Non-pigmented ciliary epithelial cell (primary cell): ENCODE measurements at places on chromosomes 5 and 9.

DNA sequence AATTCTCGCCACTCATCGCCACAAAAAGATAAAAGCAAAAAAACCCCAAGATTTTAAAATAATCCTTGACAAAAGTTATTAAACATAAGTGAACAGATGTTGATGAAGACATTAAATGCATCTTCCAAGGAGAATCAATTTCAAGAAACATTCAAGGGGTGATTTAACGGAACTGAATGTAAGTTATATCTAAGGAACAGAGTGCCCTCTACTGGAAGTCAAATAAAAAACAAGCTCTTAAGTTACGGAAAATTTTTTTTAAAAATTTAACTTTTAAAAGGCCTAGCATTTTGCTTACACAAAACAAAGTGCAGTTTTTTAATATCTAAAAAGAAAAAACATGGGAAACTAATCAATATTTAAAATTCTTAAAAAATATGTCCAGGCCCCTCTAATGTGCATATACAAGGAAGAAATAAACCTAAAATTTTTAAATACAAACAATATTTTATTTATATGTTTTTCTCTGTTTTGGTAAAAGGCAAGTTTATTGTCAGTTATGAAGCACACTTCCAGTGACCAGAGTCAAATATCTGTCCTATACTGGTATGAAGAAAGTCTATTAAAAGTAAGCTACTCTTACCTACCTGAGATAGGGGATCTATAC, 28.0 kb downstream of the TEX10 start:
- no peak for DNase-seq

DNA sequence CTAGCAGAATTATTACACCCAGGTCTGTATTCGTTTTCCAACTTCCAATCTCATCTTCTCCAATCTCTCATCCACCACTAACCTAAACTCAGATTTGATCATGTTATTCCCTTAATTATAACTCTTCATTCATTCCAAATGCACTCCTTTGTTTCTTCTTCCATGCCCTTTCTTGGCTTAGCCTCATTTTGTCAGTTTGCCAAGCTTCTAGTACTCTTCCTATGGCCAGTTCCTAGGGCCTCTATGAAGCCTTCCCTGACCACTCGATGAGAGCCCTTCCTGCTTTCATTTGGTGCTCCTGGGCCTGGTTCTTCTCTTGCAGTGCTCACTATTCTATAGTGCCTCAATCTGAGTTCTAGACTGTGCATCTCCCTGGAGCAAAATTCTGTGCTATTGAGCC, 5.8 kb downstream of the FAM219A start:
- no peak for DNase-seq

- DNase-seq, result peak; percentile 57
Observed at GRCh38 chr5:59174248-59174844, 591.5 kb downstream of the RAB3C start.

- no peak for DNase-seq
Observed at GRCh38 chr9:19138084-19138483, 10.8 kb upstream of the PLIN2 start.

DNA sequence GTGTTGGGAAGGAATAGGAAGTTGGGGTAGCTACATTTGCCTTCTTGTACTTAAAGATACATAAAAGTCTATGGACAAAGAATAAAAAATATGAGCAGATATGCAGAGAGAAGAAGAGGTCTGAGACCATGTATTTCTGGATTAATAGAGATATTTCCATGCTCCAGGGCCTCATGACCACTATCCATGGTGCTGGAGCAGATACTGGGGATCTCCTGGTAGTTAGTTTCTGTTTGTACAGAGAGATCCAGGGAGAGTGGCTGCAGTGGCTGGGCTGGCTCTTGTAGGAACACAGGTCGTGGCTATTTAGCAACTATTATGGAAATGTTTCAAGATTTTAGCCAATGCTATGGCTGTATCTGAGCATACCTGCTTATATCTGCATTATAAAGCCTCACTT, 184.2 kb upstream of the TMEM161B start:
- no peak for DNase-seq

GRCh38 chr5:87850843-87851242, 417.8 kb downstream of the TMEM161B start:
- no peak for DNase-seq

DNA sequence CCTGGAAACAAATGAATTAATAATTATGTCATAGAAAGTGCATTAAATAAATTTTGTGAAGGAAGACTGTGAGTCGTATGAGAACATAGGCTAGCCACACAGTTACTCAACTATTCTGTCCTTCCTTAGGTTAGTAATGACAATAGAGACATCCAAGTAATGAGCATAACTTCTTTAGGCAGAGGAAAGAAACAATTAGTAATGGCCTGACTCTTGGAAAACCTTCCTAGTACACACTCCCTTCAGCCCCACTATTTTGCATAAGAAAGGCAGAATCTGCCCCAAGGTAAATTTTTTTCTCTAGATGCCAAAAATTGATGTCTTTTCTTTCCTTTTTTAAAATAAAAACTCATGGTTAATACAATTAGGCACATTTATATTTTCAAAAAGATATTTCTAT, 1619.0 kb upstream of the WWC1 start:
- no peak for DNase-seq

GRCh38 chr9:135341612-135342169, 137.9 kb upstream of the PPP1R26 start:
- no peak for DNase-seq

GRCh38 chr5:173056783-173057061, 570 bp downstream of the CREBRF start:
- no peak for DNase-seq

DNA sequence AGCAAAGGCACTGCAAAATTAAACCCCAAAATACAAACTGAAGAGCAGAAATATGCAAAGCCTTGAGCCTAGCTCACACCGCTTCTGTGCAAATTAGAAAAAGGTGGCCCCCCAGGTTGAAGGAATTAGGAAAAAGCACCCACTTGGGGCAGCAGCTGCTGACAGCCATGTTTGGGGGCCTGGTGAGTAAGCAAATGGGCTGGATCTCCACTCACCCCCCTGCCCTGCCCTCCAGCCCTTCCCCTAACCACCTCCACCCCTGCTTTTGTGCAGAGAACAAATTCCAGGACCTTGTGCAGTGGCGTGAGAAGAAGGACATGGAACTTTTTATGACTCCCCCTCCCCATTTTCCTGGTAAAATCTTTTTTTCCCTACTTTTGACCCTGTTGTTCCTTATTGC, 92.0 kb upstream of the DNAH5 start:
- DNase-seq, result no peak

- DNase-seq, result no peak
Observed at GRCh38 chr5:37896159-37896558, 56.3 kb upstream of the GDNF start.

DNA sequence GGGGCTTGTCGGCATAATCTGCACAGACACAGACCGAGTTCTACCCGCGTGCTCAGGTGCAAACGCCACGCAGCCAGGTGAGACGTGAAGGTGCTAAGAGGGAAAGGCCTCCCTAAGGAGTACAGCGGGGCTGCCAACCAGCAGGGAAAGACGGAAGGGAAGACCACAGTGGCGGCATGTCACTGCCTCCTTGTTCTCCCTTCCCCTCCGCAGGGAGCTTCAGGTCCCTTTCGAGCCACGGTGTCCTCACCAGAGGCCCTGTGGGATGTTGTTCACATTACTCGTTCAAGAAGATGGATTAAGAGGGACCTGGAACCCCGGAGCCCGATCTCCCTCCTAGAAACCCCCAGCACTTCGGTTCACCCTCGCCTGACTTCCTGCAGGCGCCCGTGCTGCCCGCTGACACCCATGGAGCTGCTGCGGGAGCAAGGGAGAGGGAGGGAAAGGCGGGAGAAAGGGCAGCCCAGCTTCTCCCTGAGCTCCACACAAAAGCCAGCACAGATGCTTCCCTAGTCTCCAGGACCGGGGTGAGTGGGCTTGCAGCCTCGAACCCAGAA, 686 bp downstream of the BRD9 start:
- no peak for DNase-seq

- no peak for DNase-seq
Observed at GRCh38 chr9:104088416-104088815, 5.7 kb upstream of the SMC2 start.

DNA sequence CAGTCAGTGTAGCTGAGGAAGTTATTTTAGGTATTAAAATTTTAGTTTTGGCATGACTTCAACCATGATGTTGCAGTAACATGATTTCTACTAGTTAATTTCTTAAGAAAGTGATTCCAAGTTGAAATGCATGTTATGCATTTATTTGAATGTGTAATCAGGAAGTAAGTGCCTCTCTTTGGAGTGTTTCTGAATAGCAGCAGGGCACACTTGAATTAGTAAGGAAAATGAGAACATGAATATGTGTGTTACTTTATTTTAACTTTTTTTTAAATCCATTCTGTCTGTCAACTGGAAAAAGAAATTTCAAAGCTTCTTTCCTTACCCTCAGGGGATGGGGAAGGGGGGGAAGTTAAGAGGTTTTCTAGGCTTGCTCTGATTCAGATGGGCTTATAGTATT, 40.4 kb downstream of the CTNNA1 start:
- no peak for DNase-seq

- DNase-seq, result no peak
Observed at GRCh38 chr5:153421676-153422075, 68.8 kb upstream of the GRIA1 start.

DNA sequence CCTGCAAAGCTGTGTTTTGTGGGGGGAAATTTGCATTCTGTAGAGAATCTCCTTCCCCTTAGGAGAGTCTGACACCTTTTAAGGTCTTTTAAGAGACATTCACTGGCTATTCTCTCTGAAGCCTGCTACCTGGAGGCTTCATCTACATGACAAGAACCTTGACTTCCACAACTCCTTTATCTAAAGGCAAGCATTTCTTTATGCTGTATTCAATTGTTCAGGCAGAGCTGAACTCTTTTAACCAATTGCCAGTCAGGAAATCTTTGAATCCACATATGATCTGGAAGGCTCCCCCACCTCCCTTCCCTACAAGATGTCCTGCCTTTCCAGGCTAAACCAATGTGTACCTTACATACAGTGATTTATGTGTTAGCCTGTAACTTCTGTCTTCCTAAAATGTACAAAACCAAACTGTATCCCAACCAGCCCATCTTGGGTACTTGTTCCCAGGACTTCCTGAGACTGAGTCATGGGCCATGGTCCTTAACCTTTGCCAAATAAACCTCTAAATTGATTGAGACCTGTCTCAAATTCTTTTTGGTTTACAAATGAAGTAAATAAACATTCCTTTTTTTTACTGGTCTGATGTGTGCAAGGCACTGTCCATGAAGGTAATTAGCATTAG, 9.9 kb downstream of the C9orf85 start:
- DNase-seq, result no peak

- DNase-seq, result peak; percentile 6
Observed at GRCh38 chr9:86637515-86637914, 283.3 kb upstream of the TUT7 start.

GRCh38 chr9:33295571-33295970, 5.3 kb downstream of the NFX1 start:
- no peak for DNase-seq

DNA sequence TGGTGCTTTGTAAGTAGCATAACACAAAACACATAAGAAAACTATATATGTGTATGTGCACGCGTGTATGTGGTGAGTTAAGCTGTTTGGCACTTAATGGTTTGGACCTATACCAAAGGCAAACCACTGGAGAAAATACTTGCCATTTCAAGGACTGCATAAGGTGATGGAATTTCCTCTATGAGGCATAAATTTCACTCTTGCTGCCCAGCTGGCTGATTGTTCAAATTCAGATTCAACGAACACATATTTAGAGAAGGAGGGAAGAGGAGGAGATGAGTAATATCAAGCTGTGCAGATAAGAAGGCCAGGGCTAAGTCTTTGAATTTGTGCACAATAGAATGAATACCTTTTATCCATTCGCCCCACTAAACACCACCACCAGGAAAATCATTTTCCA, 470.6 kb upstream of the MPDZ start:
- DNase-seq, result peak; percentile 97

DNA sequence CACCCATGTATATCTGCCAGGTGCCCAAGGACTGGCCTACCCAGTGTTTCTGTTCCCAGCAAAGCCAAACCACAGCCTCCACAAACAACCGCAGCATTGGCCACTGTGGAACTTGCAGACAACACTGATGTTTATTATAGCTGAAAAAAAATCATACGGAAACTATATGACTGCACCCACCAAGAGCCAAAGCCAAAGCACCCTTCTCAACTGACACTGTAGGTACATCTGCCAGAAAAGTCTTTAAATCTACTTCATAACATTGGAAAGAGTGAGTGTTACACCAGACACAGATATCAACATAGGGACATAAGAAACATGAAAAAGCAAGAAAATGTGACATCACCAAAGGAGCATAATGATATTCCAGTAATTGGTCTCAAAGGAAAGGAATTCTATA, 428.0 kb downstream of the PSAT1 start:
- DNase-seq, result no peak

DNA sequence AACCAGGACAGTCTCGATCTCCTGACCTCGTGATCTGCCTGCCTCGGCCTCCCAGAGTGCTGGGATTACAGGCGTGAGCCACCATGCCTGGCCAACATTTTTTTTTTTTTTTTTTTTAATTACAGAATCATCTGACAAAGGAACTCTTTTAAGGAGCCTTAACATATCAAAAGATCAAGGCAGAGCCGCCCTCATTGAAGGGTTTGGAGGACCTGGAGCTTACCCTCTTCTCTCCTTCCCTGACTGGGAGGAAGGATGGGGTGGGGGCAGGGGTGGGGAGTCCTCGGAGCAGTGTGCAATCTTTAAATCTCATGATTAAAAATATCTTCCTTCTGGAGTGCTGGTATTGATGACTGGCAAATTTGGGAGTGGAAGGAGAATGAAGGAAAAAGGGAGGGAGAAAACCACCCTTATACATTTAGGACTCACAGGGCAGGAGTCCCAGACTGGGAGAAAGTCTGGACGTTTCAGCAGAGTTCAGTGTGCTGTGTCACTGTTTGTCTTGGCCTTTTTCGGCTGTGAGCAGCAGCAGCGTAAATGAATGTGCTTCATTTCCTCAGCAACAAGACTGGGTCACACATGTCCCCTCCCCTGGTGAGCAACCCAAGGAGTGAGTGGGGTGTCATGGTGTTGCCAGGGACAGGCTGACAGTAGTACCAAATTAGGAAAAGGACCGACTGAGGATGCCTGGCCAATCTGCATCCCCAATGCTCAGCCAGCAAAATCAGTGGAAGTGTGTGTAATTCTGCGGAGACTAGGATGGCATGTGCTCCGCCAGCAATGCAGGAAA, 115.3 kb upstream of the BNC2 start:
- DNase-seq, result no peak

DNA sequence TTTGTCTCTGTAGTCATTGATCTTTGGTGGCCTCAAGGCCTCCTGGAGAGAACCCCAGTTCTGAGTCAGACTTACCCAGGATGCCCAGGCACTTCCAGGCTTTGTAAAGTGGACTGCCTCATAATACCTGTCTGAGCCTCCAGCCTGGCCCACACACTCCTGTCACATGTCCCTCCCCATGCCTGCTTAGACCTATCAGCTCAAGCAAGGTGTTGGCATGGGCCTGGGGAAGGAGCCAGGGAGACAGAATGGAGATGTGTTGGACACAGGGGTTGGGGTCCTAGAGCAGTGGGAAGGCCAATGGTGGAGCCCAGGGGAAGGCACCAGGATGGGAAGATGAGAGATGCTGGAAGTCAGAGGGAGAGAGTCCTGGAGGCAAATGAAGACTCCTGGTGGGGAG, 136.2 kb downstream of the CFAP90 start:
- DNase-seq, result no peak
